ENCODE measurements at places on chromosomes 5 and 9.

DNA sequence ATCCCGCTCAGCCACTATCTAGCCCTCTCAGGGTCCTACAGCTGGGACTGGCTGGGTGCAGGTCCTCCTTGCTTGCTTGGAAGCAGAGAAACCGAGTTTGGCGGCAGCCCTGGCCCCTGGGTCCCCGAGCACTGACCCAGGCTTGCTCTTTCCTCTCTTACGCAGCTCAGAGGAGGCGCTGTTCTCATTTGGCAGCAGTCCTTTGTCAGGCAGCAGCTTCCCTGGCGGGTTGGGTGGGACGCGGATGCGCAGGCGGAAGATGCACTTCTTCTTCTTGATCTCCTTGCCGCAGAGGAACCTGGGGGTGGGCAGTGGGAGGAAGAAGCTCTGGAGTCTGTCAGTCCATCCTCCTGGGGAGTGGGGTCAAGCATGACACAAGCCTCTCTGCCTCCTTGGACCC is 14.5 kb downstream of the PHF19 start:
- no peak for DNase-seq

DNA sequence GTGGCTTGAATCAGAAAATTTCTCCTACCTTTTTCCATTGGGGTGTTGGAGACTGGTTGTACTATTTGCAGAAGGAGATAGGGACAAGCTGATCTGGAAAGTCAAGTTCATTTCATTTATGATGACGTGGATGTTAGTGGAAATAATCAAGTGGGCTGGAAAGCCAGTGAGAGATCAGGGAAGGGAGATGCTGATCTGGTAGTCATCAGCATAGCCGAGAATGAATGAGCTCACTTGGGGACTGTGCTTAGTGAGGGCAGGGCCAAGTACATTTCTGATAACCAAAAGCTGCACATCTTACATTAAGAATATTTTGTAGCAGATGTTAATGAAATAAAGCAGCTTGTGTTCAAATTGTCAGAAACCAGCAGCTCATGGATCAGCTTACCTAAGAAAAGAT is 12.1 kb downstream of the MAN2A1 start:
- DNase-seq: no peak

- DNase-seq: peak; percentile 36
Observed at GRCh38 chr9:27353474-27354229, 56.7 kb upstream of the EQTN start.

DNA sequence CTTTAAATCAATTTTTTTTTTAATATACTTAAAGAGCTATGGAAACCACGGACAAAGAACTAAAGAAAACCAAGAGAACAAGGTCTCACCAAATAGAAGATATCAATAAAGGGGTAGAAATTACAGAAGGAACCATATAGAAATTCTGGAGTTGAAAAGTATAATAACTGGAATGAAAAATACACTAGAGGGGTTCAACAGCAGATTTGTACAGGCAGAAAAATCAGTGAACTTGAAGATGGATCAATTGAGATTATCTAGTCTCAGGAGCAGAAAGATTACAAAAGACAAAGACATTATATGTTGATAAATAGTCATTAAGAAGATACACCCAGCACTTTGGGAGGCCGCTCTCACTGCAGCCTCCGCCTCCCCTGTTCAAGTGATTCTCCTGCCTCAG is 56.1 kb downstream of the GAPVD1 start:
- no peak for DNase-seq
